T-helper 17 cell (primary cell): ENCODE measurements at places on chromosomes 13 and 19. TPM values are rescaled to one million over a fixed set of nuclear protein-coding genes. Genes with fewer than 3 reads are reported as not detected.

GFY gene
- not detected for total RNA-seq

TYROBP gene
- 5.9 TPM for total RNA-seq

GRCh38 chr19:48044561-48044960, 682 bp upstream of the CABP5 start:
- peaks cover 43% of the 10 kb centered on the region for H3K27me3 ChIP-seq
- no peak overlapping the region for H3K4me3 ChIP-seq
- H3K4me1 ChIP-seq: no peaks in the 10 kb centered on the region
- H3K36me3 ChIP-seq: peaks cover 4% of the 10 kb centered on the region
- H3K27ac ChIP-seq: no peak overlapping the region

GRCh38 chr13:77868717-77869116, 49.9 kb downstream of the EDNRB start:
- no peaks in the 10 kb centered on the region for H3K36me3 ChIP-seq
- no peak overlapping the region for H3K4me3 ChIP-seq
- no peak overlapping the region for H3K27ac ChIP-seq
- peaks cover 7% of the 10 kb centered on the region for H3K27me3 ChIP-seq
- DNase-seq: no peak
- no peaks in the 10 kb centered on the region for H3K4me1 ChIP-seq

KIR2DL3 gene
- not detected for total RNA-seq

ARRDC5 gene
- total RNA-seq: 4.0 TPM

DNA sequence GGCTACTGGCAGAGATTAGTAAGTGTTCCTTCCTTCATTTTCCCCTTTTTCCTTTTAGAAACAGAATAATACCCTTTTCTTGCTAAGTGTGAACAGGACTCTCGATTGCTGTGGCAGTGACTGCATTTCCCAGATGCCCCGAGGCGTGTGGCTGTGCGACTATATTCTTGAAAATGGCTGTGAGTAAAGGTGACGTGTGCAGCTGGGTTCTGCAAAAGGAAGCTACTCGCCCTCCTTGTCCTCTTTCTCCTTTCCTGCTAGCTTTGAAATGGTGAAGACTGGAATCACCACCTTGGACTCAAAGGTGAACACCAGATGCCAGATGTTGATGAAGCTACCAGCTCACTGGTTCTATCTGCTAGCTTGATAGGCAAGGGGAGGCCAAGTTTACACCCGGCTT, 121.4 kb downstream of the MIPEP start:
- peaks cover 12% of the 10 kb centered on the region for H3K4me1 ChIP-seq
- H3K27ac ChIP-seq: no peak overlapping the region
- no peak for DNase-seq
- H3K36me3 ChIP-seq: no peaks in the 10 kb centered on the region

DNA sequence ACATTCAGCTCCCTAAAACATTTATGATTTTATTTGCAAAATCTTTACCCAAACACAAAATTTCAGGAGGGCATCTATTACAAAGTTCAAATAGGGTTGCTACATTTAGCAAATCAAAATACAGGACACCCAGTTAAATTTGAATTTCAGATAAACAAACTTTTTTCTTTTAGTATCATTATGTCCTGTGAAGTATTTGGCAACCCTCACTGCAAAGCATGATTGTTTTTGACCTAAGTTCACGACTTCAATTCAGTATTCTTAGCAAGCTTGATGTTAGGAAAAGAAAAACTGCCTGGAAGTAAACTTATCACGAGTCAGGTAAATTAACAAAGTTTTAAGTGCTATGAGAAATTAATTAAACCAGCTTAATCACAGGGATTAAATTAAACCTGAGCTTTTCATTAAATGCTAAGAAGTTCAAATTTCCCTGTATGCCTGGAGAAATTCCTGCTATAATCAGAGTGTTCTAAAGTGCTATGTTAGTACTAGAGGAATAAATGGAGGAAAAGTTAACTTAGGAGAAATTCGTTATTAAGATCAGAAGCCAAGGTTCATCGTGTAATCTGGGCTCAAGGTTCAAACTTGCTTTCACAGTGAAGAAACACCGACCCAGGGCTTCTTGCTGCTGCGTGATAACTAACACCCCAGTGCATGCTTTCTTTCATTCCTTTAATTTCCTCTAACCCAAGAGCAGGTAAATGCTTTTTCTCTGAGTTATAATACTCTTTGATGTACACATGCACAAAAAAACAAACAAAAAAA, 298.1 kb downstream of the FOXO1 start:
- H3K27me3 ChIP-seq: no peaks in the 10 kb centered on the region
- no peak overlapping the region for H3K27ac ChIP-seq
- no peaks in the 10 kb centered on the region for H3K36me3 ChIP-seq
- peaks cover 15% of the 10 kb centered on the region for H3K4me1 ChIP-seq
- no peak overlapping the region for H3K4me3 ChIP-seq

IZUMO2 gene
- total RNA-seq: not detected

GRCh38 chr13:66354879-66355751, 875.0 kb downstream of the PCDH9 start:
- no peaks in the 10 kb centered on the region for H3K27me3 ChIP-seq
- H3K36me3 ChIP-seq: no peaks in the 10 kb centered on the region
- no peak overlapping the region for H3K27ac ChIP-seq
- H3K4me3 ChIP-seq: no peak overlapping the region
- DNase-seq: no peak

DNA sequence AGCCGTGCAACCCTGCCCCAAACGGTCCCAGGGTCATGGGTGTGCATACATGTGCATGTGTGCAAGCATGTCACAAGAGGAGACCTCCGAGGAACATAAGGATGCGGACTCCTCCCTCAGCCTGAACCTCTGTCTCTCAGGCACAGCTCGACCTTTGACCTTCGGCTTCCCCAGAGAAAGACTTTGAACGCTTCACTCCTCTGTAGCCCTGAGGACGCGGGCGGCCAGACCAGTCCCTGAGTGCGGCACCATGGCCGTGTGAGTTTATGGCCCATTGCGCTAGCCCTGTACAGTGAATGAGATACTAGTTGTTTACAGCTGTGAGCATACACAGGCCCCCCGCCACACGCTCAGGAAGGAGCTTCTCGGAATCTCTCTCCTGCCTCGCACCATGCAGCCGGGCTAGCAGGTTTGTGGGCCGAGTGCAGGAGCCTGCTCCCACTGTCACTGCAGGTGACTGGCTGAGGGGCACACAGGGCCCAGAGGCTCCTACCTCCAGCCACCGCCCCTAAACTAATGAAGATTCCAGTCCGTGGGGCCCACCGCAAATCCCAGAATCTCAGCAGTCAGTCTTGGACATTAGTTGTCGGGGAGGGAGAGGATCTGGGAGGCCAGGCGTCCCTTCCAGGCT, 10.8 kb downstream of the RASA3 start:
- H3K27me3 ChIP-seq: no peaks in the 10 kb centered on the region
- H3K27ac ChIP-seq: peak overlapping the region; percentile 97
- H3K36me3 ChIP-seq: peaks cover 12% of the 10 kb centered on the region
- H3K4me3 ChIP-seq: peak overlapping the region; percentile 90
- DNase-seq: no peak

DNA sequence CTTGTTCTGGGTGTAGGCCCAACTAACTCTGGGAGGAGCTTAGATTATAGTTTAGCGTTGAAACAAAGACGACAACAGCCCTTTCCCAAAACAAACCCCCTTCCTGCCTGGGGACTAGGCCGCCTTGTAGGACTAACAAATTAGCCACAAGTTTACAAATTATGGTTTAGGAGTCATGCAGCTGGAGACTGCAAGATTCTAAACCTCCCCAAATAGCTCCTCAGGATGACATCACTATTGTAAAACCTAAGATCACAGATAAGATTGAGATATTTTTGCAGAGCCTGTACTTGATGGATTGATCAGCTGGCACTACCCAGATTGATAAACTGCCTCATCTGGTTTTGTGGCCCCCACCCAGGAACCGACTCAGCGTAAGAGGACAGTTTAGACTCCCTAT, 2.3 kb upstream of the SLC25A15 start:
- H3K36me3 ChIP-seq: no peaks in the 10 kb centered on the region
- no peaks in the 10 kb centered on the region for H3K27me3 ChIP-seq
- no peak overlapping the region for H3K4me3 ChIP-seq
- no peak for DNase-seq

DNA sequence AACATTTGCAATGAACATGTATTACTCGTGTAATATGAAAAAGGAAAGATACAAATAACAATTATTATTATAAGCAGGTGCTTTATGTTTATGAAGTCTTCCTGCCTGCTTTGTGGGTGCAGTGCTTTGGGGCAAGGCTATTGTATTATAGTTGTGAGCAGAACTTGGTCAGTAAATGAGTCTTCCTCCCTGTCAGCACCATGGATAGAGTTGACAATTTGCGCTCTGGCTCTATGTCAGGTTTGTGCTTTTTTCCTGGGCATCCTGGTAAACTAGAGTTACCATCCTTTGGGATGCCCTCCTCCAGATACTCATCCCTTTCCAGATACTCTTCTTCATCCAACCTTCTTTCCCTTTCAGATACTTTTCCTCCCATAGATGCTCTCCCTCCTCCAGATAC, 19.6 kb downstream of the ERICH6B start:
- no peak for DNase-seq
- no peaks in the 10 kb centered on the region for H3K4me1 ChIP-seq
- peaks cover under 1% of the 10 kb centered on the region for H3K36me3 ChIP-seq
- H3K27me3 ChIP-seq: peaks cover 32% of the 10 kb centered on the region
- H3K27ac ChIP-seq: no peak overlapping the region

DNA sequence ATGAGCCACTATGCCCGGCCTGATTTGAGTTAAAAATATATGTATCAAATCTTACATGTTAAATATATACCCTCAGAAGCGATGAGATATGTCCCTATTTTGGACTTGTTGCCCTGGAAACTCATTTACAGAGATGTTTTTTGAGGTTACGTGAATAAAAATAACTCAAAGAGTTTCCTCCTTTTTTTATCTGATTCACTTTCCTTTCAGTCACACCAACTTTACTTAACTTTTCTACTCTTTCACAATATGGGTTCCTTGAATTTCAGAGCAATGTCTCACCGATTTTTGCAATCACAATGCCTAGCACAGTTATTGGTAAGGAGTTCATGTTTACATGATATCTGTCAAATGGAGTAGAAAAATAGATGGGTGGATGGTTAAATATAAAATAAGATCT, 2.3 kb downstream of the OR7C2 start:
- H3K4me1 ChIP-seq: peaks cover 5% of the 10 kb centered on the region
- H3K27me3 ChIP-seq: peaks cover 28% of the 10 kb centered on the region
- H3K36me3 ChIP-seq: peaks cover 2% of the 10 kb centered on the region
- no peak overlapping the region for H3K4me3 ChIP-seq
- no peak for DNase-seq
- peak overlapping the region; percentile 39 for H3K27ac ChIP-seq
